ENCODE measurements at places on chromosomes 1 and 21.

GRCh38 chr1:235156265-235156664 lies 4.8 kb downstream of the RBM34 start:
- no peak for DNase-seq
- no peaks in the 10 kb centered on the region for H3K36me3 ChIP-seq
- H3K27ac ChIP-seq = no peak overlapping the region
- H3K4me1 ChIP-seq = no peaks in the 10 kb centered on the region
- H3K4me3 ChIP-seq = no peak overlapping the region

DNA sequence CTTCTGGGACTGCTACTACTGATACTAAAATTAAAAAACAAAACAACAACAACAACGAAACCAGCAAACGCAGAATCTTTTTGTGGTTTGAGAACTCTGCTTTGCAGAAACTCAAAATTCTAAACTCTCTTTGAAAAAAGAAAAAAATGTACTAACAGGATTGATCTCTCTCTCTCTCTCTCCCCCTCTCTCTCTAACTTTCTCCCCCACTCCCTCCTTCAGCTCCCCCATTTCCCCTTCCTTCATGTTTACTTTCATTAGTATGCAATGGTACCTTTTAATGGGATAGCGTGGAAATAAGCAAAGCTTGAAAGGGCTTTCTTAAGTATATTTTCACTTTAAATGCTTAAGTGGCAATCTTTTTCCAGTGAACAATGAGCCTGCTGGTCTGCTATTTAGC lies 562.6 kb upstream of the ADGRL2 start:
- no peaks in the 10 kb centered on the region for H3K27me3 ChIP-seq
- no peak for DNase-seq
- no peaks in the 10 kb centered on the region for H3K36me3 ChIP-seq
- no peak overlapping the region for H3K4me3 ChIP-seq
- no peaks in the 10 kb centered on the region for H3K4me1 ChIP-seq
- H3K27ac ChIP-seq = no peak overlapping the region

- no peaks in the 10 kb centered on the region for H3K36me3 ChIP-seq
- no peak within 1 kb of the TSS for H3K4me3 ChIP-seq
- H3K27me3 ChIP-seq = no peaks in the 10 kb centered on the region
- DNase-seq = no peak
- H3K4me1 ChIP-seq = no peaks in the 10 kb centered on the region
These were observed at the start of gene PTPRC for GRCh38 chr1:198638894-198639635. PTPRC (plus strand) TSS chr1:198639040; CDS start chr1:198639269, 229 bp downstream.

DNA sequence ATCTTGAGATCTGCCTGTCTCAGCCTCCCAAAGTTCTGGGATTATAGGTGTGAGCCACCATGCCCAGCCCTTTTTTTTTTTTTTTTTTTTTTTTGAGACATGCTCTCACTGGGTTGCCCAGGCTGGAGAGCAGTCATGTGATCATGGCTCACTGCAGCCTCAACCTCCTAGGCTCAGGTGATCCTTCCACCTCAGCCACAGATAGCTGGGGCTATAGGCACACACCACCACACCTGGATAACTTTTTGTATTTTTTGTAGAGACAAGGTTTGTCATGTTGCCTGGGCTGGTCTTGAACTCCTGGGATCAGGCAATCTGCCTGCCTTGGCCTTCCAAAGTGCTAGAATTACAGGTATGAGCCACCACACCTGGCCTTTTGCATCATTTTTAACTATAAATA lies 17.7 kb upstream of the PRRC2C start:
- H3K27me3 ChIP-seq = no peaks in the 10 kb centered on the region
- no peaks in the 10 kb centered on the region for H3K4me1 ChIP-seq
- DNase-seq = no peak
- no peaks in the 10 kb centered on the region for H3K36me3 ChIP-seq
- no peak overlapping the region for H3K4me3 ChIP-seq

DNA sequence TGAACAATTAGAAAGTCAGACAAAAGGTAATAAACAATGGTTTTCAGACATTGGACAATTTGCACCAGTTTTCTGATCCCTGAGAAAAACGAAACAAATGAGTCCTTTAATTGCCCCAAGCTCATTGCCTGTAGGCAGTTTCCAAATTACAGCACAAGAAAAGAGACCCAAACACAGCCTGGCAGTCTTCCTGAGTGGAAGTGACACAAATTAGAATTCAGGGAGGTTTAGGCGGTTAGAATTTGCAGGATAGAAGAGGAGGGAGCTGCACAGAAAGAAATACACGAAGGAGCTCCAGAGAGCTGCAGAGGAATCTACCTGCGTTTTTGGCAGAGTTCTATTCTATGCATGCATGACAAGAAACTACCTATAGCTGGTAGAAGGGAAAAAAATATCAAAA lies 115.7 kb downstream of the PIGK start:
- no peaks in the 10 kb centered on the region for H3K27me3 ChIP-seq
- no peak for DNase-seq
- no peaks in the 10 kb centered on the region for H3K4me1 ChIP-seq
- H3K36me3 ChIP-seq = no peaks in the 10 kb centered on the region
- no peak overlapping the region for H3K27ac ChIP-seq

DNA sequence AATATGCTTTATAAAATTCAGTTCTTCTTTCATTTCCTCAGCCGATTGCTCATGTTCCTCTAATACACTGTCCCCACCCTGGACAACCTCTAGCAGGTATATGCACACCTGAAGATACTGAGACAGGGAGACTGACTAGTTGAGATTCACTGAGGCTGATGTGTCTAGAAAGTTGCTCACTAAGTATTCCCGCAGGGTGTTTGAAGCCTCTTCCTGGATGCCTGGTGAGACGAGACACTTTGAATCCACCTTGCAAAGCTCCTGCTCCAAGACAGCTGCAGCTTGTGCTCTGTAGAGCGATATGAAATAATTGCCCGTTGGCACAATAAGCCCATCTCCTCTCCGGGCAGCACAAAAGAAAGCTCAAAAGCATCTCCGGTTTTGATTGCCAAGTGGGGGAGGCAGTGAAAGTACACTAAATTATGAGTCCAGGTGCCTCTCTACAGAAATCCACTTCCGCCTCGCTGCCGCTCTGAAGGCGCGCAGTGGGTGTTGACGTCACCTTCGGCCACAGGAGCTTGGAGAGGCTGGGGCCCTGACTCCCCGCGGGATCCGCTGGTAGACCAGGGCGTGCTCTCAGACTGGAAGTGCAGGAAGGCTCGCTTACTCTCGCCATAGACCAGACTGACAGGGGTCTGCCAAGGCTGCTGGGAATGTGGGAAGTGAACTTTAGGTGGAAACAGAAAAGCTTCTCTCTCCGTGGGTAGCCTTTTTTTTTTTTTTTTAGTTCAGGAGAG lies 46.3 kb downstream of the GPA33 start:
- H3K27ac ChIP-seq = peak overlapping the region; percentile 41
- no peaks in the 10 kb centered on the region for H3K27me3 ChIP-seq
- peak overlapping the region; percentile 30 for H3K4me3 ChIP-seq

- no peaks in the 10 kb centered on the region for H3K4me1 ChIP-seq
- H3K27me3 ChIP-seq = no peaks in the 10 kb centered on the region
- no peak overlapping the region for H3K4me3 ChIP-seq
- DNase-seq = no peak
- no peaks in the 10 kb centered on the region for H3K36me3 ChIP-seq
These were observed 163.6 kb upstream of the RAB4A start for GRCh38 chr1:229107304-229107815.

DNA sequence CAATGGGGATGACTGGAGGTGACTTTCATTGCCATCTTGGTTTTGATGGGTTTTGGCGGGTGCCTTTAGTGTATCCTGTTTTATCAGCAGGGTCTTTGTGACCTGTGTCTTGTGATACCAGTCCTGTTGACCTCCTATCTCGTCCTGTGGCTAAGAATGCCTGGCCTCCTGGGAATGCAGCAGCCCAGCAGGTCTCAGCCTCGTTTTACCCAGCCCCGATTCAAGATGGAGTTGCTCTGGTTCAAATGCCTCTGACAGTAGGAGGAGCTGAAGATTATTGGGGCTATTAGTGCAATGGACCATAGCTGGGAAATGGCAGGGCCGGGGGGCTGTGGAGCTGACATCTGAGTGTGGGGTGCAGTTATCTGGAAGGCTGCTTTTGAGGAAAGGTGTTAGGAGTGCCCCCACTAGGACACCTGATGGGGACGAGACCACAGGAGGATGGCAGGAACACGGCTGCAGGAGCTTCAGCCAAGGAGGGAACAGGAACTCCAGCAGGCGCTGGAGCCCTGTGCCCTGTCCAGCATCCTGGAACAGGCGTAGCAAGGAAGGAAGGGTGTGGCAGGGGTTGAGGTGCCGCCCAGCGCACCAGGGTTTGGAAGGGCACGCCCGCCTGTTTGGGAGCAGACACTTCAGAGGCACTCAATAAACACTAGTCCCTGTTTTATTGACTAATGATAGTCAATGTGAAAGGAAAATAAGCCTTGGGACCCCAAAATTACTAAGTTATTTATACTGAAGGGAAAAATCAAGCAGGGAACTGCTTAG lies 15.3 kb upstream of the AGPAT3 start:
- DNase-seq = no peak
- no peaks in the 10 kb centered on the region for H3K36me3 ChIP-seq
- H3K27ac ChIP-seq = no peak overlapping the region
- no peaks in the 10 kb centered on the region for H3K4me1 ChIP-seq

DNA sequence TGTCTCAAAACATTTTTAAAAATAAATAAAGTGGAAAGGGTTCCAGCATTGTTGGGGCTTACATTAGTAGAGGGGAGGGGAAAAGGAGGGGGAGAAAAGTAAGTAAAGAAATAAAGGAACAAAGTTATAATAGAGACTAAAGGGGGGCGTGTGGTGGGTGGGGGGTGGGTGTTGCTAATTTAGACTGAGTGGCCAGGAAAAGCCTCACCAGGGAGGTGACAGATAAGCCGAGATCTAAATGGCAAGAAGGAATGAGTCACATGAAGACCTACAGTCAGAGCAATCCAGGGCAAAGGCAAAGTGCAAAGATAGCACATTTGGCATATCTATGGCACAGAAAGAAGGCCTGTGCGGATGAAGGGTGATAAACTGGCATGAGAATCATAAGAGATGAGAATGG lies 7.5 kb downstream of the MPL start:
- no peaks in the 10 kb centered on the region for H3K27me3 ChIP-seq
- DNase-seq = no peak
- H3K4me3 ChIP-seq = no peak overlapping the region
- no peaks in the 10 kb centered on the region for H3K36me3 ChIP-seq
- no peaks in the 10 kb centered on the region for H3K4me1 ChIP-seq

DNA sequence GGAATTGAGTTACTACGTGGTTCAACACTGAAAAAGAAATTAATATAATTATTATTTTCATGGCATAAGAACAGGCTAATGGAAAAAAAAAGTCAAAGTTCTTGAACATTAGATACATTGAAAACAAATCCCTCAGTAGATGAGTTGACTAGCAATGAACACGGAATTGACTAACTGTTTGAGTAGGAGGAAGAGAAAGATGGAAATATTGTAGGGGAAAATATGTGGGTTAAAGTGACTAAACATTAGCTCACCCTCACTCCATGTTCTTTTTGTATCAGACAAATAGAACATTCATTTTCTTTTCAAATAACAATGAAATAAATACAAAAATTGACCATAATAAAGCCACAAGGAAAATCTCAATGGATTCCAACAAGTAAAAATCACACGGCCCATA lies 84.3 kb downstream of the KCNK2 start:
- no peak overlapping the region for H3K27ac ChIP-seq
- no peaks in the 10 kb centered on the region for H3K4me1 ChIP-seq
- peaks cover 2% of the 10 kb centered on the region for H3K27me3 ChIP-seq
- H3K4me3 ChIP-seq = no peak overlapping the region
- DNase-seq = no peak
- no peaks in the 10 kb centered on the region for H3K36me3 ChIP-seq

DNA sequence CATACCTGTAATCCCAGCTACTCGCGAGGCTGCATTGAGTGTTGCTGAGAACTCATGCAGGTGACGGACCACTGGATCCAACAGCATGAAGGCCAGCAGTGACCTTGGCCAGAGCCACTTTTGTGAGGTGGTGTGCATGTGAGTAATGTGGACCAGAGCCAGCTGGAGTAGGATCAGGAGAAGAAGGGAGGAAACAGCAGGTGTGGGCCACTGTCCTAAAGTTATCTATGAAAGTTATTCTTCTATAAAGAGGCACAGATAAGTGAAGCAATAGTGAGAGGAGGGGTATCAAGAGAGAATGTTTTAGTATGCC lies 47.8 kb downstream of the TCP10L start:
- no peaks in the 10 kb centered on the region for H3K4me1 ChIP-seq
- no peaks in the 10 kb centered on the region for H3K36me3 ChIP-seq
- no peaks in the 10 kb centered on the region for H3K27me3 ChIP-seq
- H3K4me3 ChIP-seq = no peak overlapping the region

GRCh38 chr1:53543778-53544695 lies 84.8 kb downstream of the DMRTB1 start:
- no peaks in the 10 kb centered on the region for H3K36me3 ChIP-seq
- no peak overlapping the region for H3K27ac ChIP-seq
- H3K27me3 ChIP-seq = no peaks in the 10 kb centered on the region
- DNase-seq = no peak

GRCh38 chr1:164272156-164272555 lies 286.8 kb upstream of the PBX1 start:
- H3K27me3 ChIP-seq = no peaks in the 10 kb centered on the region
- H3K4me1 ChIP-seq = no peaks in the 10 kb centered on the region
- H3K27ac ChIP-seq = no peak overlapping the region

DNA sequence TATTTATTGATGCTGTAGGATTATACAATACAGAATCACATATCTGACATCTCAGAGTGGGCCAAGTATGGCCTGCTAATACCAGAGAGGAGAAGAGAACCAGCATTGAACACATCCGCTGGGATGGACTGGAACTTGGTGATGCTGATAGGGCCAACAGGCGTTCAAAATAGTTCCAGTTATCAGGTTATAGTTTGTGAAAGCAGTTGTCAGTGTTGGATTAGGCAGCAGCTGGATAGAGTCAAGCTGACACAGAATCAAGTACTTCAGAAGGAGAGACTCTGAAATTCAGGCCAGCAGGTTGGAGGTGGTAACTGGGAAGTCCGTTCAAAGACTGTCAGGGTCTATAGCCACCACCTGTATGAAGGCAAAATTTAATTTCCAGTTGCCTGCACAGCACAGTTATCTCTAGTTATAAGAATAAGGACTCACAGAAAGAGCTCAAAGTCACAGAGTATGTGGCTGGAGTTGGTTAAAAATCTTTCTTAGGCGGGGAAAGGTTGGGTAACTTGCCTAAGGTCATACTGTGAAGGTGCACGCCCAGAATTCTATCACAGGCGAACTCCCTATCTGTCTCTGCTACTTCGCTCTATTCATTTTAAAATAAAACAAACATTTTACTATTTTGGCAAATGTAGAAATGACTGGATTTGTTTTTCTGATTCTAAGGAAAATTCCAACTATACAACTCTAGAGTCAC lies 9.9 kb upstream of the DIPK1A start:
- H3K36me3 ChIP-seq = no peaks in the 10 kb centered on the region
- no peak overlapping the region for H3K27ac ChIP-seq
- no peak for DNase-seq
- no peaks in the 10 kb centered on the region for H3K4me1 ChIP-seq
- H3K27me3 ChIP-seq = no peaks in the 10 kb centered on the region

- no peak overlapping the region for H3K27ac ChIP-seq
- H3K36me3 ChIP-seq = no peaks in the 10 kb centered on the region
- no peak for DNase-seq
These were observed 4.5 kb downstream of the TBX15 start for GRCh38 chr1:118983558-118984041.

- H3K27ac ChIP-seq = no peak overlapping the region
- DNase-seq = no peak
- no peaks in the 10 kb centered on the region for H3K27me3 ChIP-seq
- no peaks in the 10 kb centered on the region for H3K36me3 ChIP-seq
- H3K4me3 ChIP-seq = no peak overlapping the region
These were observed 40.5 kb downstream of the ATF3 start for GRCh38 chr1:212649020-212649419.
